ENCODE measurements at places on chromosomes 4 and X.

DNA sequence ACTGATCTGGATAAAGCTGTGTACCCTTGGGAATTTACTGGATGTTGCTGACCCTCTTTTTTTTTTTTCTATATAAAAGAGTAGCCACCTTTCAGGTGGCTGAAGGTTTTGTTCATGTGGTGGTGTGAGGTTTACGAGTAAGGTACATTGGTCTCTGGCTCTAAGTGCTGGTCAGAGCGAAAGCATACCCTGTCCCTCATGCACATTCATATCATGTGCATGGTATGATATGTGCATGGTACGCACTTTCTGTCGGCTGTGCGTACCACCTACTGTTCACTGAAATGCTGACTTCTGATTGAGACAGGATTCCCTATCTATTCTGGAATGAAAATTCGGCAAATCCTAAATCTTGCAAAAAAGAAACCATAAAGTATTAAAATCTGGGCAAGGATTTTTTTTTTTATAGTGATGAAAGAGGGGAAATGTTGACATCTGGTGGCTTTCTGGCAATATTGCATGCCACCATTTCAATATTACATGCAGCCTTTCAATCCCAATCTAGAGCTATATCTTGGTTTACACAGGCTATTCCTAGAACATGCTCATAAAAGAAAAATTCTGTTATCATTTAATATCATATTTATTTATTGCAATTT is 32.8 kb downstream of the FAM149A start:
- DNase-seq = no peak

DNA sequence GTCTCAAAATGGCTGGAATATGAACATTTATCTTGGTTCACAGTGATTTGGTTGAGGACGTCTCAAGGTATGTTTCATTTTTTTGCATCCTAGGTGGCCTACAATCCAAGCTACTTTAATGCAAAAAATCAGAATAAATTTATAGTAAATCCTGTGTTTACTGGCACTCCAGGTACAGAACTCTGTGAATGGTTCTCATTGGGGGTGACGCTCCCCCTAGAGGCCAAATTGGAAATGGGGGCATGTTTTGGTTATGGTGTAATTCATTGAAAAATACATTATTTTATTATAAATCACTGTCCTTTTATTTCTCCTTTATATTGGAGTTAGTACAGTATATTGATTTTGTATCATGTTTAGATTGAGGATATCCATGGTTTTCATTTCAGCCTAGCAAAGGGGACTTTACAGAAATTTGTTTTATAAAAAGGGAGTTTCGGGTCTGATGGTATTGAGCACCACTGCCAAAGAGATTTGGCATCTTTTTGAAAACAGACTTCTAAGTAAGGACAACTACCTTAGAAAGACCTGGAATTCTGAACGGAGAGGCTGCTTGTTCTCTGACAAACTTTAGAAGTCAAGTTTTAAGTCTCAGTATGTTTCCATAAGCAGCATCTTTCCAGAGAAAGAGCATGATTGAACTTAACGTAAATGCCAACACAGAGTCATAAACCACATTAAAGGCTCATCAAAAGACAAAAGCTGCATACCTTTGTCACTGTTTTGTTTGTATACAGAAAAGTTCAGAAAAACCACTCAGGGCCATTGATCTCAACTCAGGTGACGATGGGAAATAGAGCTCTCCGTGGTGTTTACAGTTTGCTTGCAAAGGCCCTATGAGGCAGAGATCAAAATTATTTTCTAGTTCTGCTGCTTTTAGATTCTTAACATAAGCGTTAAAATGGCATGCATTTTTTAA is 19.4 kb downstream of the MTM1 start:
- DNase-seq = no peak

DNA sequence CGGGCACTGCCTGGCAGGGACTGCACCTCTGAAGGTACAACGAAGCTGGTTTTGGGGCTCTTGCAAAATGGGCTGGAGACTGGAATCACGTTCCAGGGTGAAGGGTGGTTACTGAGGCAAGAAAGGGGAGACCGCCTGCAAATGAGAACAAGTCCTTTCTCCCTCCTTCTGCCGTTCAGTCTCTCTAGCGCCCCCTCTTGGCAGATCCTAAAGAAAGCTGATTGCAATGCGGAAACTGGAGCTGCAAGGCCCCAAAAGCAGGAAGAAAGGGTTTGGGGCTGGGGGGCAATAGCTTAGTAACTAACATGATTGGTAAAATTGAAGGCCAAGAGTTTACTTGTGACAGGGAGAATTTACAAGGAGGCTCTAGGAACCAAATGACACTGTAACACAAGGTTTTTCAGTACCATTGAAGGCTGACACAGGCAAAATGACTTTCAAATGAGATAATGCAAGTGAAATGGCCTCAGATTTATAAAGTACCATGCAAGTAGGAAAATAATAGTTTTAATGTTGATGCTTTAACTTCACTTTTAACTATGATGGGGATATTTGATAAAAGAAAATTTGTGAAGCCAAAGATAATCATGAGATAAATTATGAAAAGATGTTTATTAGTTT is 222.7 kb upstream of the HAND2 start:
- no peak for DNase-seq

- DNase-seq = no peak
Measured at GRCh38 chr4:14693728-14694127, 308.6 kb upstream of the CPEB2 start.

GRCh38 chr4:62717154-62717553 is 1517.0 kb downstream of the ADGRL3 start:
- DNase-seq = no peak

GRCh38 chr4:113383111-113383785 is 333.8 kb downstream of the ANK2 start:
- no peak for DNase-seq

DNA sequence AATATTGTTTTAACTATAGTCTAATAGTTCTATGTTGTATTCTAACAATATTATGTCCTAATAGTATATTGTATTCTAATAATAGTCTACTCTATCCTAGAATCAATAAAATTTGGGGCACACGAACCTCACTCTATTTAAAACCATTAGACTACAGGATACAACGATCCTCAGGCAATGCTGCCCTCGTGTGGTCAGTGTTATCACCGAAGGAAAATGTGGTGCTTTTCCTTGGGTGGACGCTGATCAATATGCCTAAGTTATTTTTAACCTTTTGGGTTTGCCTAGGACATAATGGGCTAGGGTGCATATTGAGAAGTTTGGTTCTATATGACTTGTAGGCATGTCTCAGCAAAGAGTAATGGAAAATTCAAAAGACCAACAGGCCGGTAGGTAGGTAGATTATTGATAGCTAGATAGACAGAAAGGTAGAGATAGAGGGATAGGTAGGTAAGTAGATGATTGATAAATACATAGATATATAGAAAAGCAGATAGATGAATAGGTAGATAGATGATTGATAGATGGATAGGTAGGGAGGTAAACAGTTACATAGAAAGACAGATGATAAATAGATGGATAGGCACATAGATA is 75.1 kb downstream of the PRKX start:
- DNase-seq = no peak

GRCh38 chrX:110042496-110042895 is 39.6 kb downstream of the TMEM164 start:
- DNase-seq = no peak

GRCh38 chr4:39541987-39542610 is 14.9 kb upstream of the UGDH start:
- DNase-seq = no peak

DNA sequence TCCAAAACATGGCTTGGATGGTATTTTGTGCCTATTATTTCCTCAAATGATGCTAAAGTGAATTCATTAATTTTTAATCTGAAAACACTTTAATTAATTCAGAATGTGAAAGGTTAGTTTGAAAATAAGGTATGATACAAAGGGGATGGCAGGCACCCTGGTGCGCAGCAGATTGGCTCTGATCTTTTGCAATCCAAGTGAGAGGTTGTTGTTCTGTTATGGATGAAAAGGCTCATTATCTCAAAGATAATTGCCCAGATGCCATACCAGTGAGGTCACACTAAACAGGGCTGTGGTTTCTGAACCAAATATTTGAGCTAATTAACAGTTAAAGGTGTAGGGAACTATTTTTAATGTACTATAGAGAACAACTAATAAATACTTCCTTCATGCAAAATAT is 504.9 kb downstream of the RAPGEF2 start:
- no peak for DNase-seq

DNA sequence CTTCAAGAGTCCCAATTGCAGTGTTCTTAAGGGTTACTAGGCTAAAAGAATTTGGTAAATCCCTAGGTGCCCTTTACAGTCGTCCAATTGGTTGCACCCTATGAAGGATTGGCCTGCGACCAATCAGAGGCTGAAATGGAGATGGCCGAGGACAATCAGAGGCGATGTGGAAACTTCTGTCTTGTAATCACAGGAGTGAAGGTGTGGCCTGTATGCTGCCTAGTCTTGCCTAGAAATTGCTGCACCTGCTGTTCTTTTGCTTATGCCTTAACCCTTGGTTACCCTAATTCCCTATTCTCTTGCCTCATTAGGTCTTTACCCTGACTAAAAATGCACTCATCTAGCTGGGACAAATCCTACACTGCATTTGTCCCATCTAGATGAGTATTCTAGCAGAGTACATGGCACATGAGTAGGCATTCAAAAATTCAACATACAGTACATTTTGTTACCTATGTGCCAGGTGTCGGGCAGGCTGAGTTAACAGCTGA is 1.0 kb upstream of the DCK start:
- no peak for DNase-seq

DNA sequence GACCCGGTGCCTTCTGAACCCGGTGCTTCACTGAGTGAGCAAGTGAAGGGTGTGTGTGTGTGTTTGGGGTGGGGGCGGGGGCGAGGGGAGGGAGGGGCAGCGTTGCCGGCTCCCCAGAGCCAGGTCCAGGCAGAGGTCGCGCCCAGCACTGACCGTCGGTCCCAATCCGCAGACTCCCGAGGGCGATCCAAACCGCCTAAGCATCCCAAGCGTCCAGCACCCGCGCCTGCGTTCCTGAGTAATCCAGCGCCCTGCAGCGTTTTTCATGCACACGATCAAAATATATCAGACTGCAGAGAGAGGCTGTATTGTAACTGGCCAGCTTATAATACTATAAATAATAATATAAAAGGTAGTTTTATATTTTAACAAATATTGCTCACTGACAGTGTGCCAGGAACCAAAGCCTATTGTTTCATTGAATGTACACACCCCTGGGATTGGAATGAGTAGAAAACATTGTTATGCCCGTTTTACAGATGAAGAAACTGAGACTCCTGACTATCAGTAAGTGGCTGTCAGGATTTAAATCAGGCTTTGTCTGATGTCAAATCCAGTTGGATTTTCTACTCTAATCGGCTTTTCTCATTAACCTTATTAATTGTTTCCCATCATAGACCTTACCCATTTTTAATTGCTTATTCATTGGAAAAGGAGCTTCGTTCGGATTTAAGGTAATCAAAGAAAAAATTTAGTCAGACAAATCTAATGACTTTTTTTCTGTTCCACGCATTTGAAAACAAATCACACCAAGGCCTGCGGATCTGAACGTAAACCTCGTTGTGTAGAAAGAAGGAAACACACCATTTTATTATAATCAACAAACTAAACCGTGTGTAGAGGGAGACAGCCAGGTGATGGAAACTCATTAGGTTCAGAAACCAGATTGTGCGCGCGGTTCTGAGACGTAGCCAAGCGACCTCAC is 4.0 kb upstream of the NKX3-2 start:
- no peak for DNase-seq

- DNase-seq = peak; percentile 40
Measured at GRCh38 chr4:76803522-76803921, 94.4 kb downstream of the SOWAHB start.

GRCh38 chr4:105422207-105422920 is 51.5 kb downstream of the PPA2 start:
- no peak for DNase-seq

GRCh38 chr4:41069257-41069656 is 145.1 kb downstream of the APBB2 start:
- no peak for DNase-seq

GRCh38 chrX:72128881-72129280 is 2.8 kb downstream of the RTL5 start:
- no peak for DNase-seq

GRCh38 chr4:186861317-186861716 is 137.7 kb upstream of the FAT1 start:
- no peak for DNase-seq

- no peak for DNase-seq
Measured at GRCh38 chr4:98838977-98839618, 89.8 kb downstream of the EIF4E start.

DNA sequence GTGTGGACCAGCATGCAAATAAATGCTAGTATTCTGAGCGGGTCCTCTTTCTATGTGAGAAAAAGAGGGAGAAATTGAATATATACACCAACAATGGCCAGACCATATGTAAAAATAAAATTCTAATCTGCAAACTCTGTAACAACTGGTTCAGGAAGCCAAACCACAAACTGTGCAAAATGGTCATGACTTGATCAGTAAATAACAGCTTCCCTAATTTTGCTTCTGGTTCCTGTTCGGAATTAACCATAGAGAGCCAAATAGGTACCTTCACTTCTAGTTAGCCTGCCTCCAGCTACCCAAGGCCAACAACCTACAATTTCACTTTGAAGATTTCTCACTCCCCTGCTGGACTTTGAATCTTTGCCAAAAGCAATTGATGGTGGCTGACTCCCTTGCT is 1313.2 kb downstream of the ADGRL3 start:
- no peak for DNase-seq

DNA sequence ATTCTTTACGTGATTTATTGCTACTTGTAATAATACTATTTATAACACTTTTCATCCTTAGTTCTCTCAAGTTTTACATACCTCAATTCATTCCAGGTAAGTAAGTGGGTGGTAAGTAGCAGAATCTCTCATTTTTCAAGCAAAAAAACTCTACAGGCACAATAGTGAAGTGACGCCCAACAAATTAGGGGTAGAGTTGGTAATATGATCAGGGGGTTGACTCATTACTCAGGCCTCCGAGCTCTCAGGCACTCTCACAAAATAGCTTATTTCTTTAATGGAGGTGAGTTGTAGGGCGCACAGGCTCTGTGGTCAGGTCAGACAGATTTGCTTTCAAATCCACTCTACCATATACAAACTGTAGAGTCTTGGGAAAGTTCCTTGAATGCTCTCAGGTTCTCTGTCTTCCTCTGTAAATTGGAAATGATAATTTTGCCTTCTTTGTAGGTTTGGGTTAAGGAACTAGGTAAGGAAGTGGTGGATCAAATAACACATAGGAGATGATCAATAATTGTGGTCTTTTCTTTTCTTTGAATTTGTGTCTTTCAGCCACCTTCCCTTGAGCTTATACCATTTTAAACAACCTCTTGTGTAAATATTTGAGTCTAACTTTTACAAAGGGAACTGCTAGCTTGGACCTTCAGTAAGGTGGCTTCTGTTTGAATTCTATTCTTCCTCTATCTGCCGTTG is 134.9 kb upstream of the LEF1 start:
- no peak for DNase-seq

- no peak for DNase-seq
Measured at GRCh38 chr4:119104644-119105273, 30.9 kb upstream of the MYOZ2 start.

GRCh38 chr4:117093571-117093970 is 8.2 kb upstream of the TRAM1L1 start:
- no peak for DNase-seq

GRCh38 chr4:136319789-136320464 is 1212.4 kb downstream of the PCDH18 start:
- peak; percentile 66 for DNase-seq

GRCh38 chr4:60034361-60034760 is 1165.8 kb upstream of the ADGRL3 start:
- DNase-seq = no peak

- DNase-seq = no peak
Measured at GRCh38 chrX:24335871-24336270, 22.0 kb upstream of the SUPT20HL2 start.
